Anterior cingulate cortex (tissue), 58 donors: ENCODE measurements at places on chromosomes 7 and 10.

- no peak for DNase-seq
These were observed 148.4 kb downstream of the TNS3 start for GRCh38 chr7:47433564-47433895.

- DNase-seq = no peak
These were observed 1.9 kb downstream of the ANTXRL start for GRCh38 chr10:46288601-46289206.

GRCh38 chr7:122255454-122255853 lies 49.1 kb downstream of the FEZF1 start:
- DNase-seq = no peak

DNA sequence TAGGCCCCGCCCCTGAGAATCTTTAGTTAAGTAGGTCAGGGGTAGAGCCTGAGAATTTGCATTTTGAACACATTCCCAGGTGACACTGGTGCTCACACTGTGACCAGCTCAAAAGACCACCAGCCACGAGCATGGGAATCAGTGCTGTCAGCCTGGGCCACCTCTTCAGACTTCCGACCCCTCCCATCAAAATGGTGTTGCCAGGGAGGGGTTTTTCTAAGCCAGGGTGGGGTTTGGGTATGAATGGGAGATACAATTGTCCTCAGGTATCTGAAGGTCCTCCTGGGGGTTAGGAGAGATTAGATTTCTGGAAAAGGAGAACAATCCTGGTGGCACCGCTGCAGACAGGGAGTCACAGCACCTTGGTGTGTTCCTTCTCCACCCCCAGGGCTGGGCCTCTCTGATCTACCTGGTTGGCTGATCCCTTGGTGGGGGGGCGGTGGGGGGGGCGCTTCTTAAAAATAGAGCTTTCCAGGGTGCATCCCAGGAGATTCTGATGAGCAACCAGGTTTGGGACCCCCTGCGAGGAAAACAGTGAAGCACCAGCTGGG lies 111.5 kb upstream of the ANLN start:
- no peak for DNase-seq

GRCh38 chr7:46015107-46015868 lies 94.2 kb upstream of the IGFBP3 start:
- DNase-seq = no peak

DNA sequence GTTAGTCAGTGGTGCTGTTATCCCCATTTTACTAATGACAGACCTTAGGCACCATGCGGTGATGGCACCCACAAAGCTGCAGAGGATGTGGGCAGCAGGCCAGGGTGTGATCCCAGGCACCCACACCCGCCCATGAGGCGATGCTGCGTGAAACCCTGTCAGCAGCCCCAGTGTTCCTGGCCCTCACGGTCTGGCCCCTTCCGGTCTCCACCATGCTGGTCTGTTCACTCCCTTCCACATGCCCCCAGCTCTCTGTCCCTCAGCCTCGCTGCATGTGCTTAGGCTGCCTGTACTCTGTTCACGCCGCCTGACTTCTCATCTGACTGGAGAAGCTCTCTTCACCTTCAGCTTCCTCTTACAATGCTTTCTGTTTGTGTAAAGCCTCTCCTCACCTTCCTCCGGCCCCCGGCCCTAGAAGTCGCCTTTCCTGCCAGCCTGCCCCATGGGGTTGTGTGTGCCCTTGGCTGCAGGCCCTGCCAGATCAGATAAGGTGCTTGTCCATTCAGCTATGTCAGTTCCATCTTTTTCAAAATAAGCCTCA lies 17.6 kb upstream of the ORAI2 start:
- DNase-seq = no peak

DNA sequence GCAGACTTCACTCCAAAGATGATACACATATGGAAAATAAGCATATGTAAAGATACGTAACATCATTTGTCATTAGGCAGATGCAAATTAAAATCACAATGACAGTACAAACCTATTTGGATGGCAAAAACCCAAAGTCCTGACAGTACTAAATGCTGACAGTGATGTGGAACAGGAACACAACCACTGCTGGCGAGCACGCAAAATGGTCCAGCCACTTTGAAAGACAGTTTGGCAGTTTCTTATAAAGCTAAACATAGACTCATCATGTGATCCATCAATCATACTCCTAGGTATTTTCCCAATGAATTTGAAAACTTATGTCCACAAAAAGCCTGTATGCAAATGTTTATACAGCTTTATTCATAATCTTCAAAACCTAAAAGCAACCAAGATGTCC lies 200.7 kb downstream of the RAMP3 start:
- DNase-seq = no peak

GRCh38 chr10:17643339-17643754 lies 604 bp upstream of the STAM start:
- peak; percentile 59 for DNase-seq

- DNase-seq = no peak
These were observed 25.6 kb upstream of the ADGRA1 start for GRCh38 chr10:133062085-133062484.

GRCh38 chr7:95421000-95421846 lies 13.6 kb downstream of the PON2 start:
- peak; percentile 51 for DNase-seq

DNA sequence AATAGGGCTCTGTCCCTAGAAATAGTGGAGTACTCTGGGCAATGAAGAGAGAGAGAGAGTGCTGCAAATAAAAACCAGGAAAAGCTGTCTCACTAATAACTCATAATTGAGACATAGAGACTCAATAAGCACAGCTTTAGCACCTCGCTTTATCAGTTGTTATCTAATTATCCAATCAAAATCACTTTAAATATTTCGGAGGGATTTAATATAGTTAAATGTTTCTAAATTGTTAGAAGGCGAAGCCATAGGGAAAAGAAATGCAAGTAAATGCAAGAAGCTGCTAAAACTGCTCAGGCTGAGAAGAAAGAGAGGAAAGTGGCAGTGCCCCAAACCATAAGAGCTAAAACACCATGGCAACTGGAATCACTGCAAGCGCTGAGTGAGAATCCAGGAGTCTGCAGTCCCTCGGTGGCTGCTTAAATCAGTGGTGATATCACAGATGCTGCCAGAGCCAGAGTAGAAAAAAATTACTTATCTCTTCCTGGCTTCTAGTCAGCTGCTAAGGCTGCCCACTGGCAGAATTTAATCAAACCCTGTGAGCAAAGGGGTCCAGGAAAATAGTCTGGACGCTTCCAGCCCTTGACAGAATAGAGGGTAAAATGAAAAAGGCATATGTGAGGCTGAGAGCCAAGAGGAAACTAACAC lies 150.4 kb upstream of the CHRM2 start:
- no peak for DNase-seq

GRCh38 chr7:13910805-13911551 lies 78.5 kb downstream of the ETV1 start:
- no peak for DNase-seq

GRCh38 chr7:28725045-28725642 lies 233.0 kb downstream of the TRIL start:
- DNase-seq = no peak

GRCh38 chr7:46191776-46192175 lies 270.7 kb upstream of the IGFBP3 start:
- DNase-seq = no peak

GRCh38 chr10:96502561-96503282 lies 11.0 kb downstream of the TLL2 start:
- no peak for DNase-seq

- no peak for DNase-seq
These were observed 218.9 kb upstream of the LYZL1 start for GRCh38 chr10:29069941-29070340.

DNA sequence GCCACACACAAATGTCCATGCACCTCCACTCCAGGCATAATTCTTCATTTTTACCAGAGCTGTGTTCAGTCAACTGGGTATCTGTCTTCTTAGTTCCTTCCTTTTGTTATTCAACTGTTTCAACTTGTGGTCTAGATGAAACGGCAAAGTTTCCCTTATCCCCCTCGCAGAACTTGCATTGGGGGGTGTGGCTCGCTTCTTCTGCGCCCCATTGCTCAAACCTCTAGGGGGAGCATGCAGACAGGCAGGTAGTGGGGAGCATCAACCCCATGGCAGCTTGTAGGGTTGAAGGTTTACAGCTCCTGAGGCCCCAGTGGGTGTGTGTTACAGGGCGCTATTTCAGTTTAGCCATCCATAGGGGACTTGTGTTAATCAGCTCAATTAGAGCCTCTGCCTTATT lies 38.3 kb upstream of the COBL start:
- DNase-seq = no peak

- no peak for DNase-seq
These were observed 123.1 kb downstream of the NRBF2 start for GRCh38 chr10:63256009-63256773.

GRCh38 chr10:104449391-104449790 lies 95.8 kb downstream of the CFAP58 start:
- DNase-seq = no peak

DNA sequence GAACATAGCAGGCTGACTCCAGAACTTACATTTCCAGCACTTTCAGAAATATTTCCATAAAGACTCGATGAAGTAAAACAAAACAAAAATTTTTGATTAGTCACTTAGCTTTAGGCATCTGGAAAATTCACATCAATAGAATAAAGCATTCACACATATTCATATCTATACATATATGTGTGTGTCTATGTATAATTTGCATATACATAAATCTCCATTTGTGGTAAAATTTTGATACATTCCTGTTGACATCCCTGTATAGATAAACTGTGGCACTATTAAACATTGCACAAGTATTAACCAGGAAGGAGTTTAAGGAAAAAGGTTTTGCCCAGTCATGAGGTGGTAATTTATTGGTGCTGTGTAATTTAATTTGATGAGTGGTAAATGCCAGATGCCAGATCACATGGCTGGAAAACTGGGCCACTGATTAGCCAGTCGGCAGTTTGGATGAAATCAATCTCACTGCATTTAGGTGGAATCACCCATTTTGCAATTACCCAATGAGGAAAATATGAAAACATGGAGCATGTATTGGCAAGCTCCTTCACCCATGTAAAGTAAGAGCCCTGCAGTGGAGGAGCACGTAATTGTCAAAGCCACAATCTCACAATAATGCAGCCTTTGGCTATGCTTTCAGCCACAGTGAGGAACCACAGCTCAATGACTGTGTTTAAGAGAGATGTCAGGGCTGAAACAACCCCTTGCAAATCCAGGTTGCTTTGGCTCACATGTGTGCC lies 294.6 kb downstream of the RNLS start:
- no peak for DNase-seq

- no peak for DNase-seq
These were observed 1.1 kb upstream of the FAM53B start for GRCh38 chr10:124745252-124745651.

DNA sequence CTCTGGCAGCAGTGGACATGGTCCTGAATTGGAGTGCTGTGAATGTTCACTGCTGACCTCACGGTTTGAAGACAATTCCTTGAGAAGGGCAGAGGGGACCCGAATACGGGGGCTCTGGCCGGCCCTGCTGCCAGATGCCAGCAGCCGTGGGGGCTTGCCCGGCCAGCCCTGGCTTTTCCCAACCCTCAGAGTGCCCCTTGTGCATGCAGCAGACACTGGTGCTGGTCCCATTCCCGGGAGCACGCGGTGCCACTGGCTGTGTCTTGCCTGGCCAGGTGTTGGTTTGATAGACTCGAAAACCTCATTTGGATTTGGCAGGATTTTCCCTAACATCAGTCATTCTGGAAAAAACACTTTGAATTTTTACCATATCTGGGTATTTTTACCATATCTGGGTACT lies 49.1 kb downstream of the LHPP start:
- no peak for DNase-seq

- DNase-seq = no peak
These were observed 7.0 kb downstream of the GSAP start for GRCh38 chr7:77409005-77409738.

GRCh38 chr7:888081-889024 lies 12.0 kb downstream of the GET4 start:
- peak; percentile 45 for DNase-seq

GRCh38 chr7:152511736-152512135 lies 75.9 kb upstream of the KMT2C start:
- no peak for DNase-seq

DNA sequence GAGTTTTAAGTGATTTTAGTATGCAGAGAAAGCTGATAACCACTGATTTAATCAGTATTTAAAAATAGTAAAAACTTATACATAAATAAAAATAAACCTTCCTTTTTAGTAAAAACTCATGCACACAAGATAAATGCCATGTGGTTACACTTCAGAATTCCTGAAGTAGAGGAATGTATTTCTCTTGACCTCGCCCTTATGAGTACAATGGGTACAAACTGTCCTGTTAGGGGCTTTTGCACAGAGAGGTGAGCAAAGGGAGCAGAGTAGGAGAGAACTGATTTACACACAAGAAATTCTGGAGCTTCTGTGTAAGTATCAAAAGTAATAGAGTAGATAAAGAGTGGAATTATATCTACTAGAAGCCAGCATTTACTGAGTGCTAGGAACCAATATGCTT lies 279.6 kb downstream of the PPP1R3A start:
- no peak for DNase-seq

DNA sequence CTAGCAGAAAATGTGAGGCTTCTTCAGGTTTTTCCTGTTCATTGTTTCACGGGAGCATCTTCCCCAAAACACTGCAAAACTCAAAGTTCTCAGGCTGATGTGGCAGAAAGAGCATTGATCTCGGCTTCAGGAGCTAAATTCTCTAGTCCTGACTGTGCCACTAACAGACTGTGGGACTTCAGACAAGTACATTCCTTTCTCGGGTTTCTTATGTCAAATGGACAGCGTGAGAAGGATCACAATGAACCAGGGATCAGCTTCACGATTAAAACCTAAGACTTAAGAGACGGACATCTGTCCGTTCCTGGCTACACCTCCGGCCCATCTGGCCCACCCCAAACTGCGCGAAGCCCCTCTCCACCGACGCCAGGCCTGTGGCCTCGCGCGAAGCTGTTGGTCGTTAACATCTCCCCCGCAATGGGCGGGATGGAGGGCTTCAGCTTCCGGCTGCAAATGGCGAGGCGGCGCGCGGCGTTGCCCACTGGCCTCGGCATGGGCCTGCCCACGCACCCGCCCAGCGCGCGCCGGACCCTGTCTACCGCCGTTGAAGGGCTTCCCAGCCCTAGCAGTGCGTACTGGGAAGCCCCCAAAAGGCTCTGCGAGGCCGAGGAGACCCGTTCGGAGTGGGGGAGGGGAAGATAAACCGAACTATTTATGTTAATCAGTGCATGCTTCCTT lies 549 bp upstream of the DDX50 start:
- DNase-seq = peak; percentile 96

DNA sequence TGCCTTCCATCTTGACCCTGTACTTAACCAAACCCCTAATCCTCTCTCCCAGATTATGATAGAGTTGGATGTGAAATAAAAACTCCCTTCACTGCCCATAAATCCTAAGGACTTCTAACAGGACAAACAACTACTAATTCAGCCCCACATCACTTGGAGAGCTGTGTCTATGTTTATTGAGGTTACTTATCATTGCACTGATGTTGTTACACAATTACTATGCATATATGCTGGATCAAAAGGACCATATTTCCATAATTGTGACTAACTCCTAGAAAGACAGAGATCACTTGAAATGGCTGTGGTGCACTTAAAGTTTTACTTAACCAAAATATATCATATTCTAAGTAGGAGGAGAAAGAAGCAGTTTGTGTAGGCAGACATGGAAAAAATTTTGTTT lies 144.9 kb upstream of the AGK start:
- no peak for DNase-seq

GRCh38 chr7:155764438-155764793 lies 47.8 kb downstream of the SHH start:
- DNase-seq = no peak

- no peak for DNase-seq
These were observed 486.7 kb downstream of the SDK1 start for GRCh38 chr7:3787717-3788264.
